ENCODE measurements at places on chromosomes 4 and X.

- DNase-seq = no peak
These were observed 116.7 kb downstream of the HMX1 start for GRCh38 chr4:8754634-8755589.

DNA sequence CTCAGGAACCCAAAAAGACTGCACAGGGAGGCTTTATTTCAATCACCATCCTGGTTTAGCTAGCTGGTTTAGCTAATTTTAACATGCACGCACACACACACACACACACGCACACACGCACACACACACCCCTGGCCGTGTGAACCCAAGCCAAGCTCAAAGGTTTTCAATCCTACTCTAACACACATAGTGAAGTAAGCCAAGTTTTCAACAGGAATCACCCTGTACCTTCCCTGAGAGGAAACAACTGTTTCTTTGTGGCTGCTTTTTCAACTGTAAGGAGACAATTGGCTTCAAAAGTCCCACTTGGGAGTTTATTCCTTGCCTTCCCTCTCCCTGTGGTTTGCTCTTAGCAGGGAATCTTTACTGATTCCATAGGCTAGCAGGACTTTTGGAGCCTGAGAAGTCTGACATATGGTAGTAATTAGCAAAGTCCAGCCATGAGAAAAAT lies 98.9 kb upstream of the BMP3 start:
- DNase-seq = no peak

DNA sequence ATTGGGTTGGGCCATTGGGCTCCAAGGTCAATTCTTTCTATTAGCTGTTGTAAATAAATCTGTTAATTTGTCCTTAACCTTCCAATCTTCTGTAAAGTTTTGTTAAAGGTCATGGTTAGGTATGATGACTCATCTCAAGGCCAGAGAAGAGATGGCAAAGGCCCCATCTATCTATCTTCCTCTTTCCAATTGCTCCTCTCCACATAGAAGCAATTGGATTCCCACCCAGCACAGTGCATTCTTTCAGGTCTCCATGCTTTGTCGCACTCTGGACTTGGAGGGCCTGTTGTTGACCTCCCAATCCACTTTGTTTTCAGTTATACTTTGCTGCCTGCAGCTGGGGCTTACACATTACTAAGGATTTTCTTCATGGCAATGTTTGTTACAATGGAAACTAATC lies 118.5 kb downstream of the MFAP3L start:
- no peak for DNase-seq

DNA sequence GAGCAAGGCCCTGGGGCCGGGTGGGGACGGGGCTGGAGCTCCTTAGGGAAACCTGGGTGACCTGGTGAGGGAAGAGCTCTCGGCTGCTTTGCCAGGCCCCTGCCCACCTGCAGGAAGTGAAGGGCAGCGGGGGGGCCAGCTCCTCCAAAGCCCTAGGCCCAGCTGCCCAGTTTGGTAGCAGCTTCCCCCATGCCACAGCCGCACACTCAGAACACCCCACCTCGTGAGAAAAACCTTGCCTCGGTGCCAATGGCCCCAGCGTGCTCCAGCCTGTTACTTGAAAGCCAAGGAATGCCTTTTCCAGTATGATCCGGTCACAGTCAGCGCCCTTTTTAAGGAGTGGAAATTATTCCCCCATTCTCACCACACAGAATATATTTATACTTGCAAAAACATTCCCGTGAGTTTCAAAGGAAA lies 38.3 kb downstream of the ACOX3 start:
- DNase-seq = no peak

DNA sequence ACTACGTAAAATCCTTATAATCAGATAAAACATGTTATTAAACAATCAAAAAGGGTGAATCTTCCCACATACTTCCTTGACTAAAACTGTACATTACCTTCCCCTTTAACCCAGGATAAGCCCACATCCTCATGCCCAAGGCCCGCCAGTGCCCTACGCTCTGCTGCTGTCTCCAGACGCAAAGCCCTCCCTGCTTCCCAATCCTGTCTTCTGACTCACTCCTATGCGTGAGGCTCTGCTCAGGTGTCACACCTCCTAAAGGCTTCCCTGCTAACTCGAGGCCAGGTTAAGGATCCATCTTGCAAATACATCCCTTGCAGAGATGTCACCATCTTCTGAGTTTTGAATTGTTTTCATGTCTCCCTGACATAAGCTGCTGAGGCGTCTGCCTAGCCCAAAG lies 61.6 kb downstream of the STX18 start:
- no peak for DNase-seq

- no peak for DNase-seq
These were observed 708.4 kb upstream of the FRG1 start for GRCh38 chr4:189232274-189232673.

DNA sequence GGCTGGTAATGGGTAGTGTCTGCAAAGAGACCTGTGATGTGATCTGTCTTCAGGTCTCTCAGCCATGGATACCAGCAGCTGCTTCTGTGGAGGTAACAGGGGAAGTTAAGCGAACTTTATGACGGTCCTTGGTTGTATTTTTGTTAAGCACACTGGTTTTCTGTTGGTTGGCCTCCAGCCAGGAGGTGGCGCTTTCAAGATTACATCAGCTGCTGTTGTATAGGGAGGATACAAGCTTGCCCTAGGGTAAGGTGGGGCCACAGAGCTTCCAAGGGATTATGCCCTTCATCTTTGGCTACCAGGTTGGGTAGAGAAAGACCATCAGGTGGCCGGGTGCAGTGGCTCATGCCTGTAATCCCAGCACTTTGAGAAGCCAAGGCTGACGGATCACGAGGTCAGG lies 834.2 kb upstream of the GALNTL6 start:
- DNase-seq = no peak

Data from activated T-helper 1 cell treated with anti-CD3 and anti-CD28 coated beads, Interleukin-2, amount 50 U/mL, for 16 hours (primary cell).